ENCODE measurements at places on chromosomes 6 and 20.

DNA sequence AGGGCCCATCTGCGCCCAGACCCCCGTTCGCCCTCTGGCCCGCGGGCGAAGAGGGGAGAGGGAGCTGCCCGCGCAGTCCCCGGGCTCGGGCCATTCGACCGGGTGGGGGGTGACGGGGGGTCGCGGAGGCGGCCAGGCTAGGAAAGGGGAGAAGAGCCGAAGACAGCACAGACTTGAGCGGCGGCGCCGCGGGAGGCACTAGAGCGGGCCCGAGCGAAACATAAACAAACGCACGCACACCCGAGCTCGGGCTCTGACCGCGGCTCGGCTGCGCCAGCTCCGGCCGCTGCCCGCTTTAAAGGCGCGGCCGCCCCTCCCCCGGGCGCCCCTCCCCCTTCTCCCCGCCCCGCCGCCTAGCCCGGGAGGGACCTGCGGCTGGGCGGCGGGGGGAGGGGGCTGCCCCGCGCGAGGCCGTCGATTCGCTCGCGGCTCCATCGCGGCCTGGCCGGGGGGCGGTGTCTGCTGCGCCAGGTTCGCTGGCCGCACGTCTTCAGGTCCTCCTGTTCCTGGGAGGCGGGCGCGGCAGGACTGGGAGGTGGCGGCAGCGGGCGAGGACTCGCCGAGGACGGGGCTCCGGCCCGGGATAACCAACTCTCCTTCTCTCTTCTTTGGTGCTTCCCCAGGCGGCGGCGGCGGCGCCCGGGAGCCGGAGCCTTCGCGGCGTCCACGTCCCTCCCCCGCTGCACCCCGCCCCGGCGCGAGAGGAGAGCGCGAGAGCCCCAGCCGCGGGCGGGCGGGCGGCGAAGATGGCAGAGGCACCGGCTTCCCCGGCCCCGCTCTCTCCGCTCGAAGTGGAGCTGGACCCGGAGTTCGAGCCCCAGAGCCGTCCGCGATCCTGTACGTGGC, at the start of gene FOXO3:
TSS of gene FOXO3 (plus strand) at position 455 of the 846 bp plus-strand sequence. CDS start at position 747, 292 bp downstream.
- no peak for DNase-seq

GRCh38 chr6:23566418-23566817, 559.6 kb upstream of the NRSN1 start:
- no peak for DNase-seq

DNA sequence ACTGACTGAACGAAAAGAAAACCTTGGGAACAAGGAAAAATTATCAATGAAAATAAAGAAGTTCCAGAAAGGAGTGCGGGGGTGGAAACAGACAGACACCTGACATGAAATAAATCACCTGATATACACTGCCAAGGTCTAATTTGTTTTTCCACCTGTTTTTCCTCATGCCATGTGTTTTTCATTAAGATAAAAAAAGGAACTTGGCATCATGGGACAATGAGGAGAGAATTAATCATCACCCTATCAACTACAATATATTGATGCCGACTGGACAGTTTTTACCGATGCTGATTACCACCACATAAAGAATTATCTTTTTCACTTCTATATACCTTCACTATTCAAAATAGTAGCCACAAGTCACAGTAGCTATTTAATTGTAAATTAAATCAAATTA, 233.2 kb downstream of the ARHGAP18 start:
- DNase-seq, result no peak

DNA sequence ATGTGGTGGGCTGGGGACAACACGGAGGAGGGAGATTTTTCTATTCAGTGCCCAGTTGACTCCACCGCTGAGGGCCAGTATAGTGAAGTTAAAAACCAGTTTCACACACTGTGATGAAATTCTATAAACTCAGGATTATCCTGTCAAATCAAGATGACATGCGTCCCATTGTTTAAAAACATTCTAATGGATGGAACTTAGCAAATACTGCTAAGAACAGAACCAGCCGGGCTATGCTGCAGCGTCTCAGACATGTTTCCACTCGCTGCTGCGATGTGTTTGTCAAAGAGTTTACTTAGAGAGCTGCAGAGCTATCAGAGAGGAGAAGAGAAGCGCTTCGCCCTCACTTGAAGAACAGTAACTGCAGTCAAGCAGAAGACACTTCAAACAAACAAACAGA, 212.6 kb upstream of the FOXQ1 start:
- no peak for DNase-seq

GRCh38 chr6:68975816-68976215, 340.7 kb downstream of the ADGRB3 start:
- no peak for DNase-seq

DNA sequence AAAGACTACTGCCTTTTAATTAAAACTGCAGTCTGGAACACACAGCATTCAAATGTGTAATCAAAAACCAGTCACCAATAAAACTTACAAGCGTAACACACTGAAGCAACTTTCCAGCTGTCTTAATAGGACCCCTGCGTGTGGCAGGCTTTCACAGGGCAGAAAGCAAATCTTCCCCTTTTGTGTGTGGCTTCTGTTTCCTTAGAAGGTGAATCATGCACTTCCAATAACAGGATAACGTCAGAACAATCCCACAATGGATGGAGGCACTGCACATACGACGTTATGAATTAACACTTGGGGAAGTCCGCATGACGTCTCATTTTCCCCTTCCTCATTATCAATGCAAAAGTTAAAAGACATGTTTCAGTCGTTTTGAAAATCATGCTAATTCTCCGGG, 44.8 kb downstream of the INSM1 start:
- no peak for DNase-seq

- no peak for DNase-seq
These were observed 30.8 kb downstream of the LAMA5 start for GRCh38 chr20:62336329-62336728.

- DNase-seq, result no peak
These were observed 138.9 kb downstream of the NFATC2 start for GRCh38 chr20:51403466-51404220.

GRCh38 chr20:9492067-9492466, 22.3 kb upstream of the LAMP5 start:
- DNase-seq, result no peak

DNA sequence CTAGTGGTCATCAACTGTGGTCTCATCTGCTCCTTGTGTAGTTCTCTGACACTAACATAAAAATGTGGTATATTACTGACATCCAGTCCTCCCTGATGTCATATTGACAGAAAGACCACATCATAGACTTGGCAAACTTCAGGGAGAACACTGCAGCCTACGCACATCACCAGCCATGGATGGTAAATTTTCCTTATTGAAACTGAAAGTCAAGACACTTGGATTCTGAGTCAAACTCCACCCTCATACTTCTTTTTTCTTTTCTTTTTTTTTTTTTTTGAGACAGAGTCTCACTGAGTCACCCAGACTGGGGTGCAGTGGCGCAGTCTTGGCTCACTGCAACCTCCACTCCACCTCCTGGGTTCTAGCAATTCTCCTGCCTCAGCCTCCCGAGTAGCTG, 25.4 kb downstream of the NDRG3 start:
- DNase-seq, result no peak

DNA sequence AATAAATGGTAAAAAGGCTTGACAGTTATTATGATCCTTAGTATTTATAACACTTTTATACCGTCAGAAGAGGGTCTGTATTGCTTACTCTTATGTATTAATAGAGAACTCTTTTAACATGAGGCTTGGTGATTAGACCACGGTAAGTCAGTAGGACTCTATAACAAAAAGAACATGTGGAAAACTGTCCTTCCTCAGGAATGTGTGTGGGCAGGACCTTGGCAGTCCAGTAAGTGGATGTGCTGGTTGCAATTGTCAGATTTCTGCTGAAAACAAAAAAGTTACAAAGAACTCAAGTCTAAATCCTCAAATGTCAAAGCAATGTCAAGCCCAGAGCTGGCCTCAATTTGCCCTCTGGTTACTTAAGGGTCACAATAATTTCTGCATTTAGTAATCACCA, 81.1 kb downstream of the PLCG1 start:
- DNase-seq, result no peak

- DNase-seq, result no peak
These were observed 13.3 kb downstream of the SNX5 start for GRCh38 chr20:17955302-17955701.

GRCh38 chr6:100451577-100451976, 13.1 kb downstream of the SIM1 start:
- DNase-seq, result no peak

- no peak for DNase-seq
These were observed 350.5 kb downstream of the CDC5L start for GRCh38 chr6:44737829-44738528.

DNA sequence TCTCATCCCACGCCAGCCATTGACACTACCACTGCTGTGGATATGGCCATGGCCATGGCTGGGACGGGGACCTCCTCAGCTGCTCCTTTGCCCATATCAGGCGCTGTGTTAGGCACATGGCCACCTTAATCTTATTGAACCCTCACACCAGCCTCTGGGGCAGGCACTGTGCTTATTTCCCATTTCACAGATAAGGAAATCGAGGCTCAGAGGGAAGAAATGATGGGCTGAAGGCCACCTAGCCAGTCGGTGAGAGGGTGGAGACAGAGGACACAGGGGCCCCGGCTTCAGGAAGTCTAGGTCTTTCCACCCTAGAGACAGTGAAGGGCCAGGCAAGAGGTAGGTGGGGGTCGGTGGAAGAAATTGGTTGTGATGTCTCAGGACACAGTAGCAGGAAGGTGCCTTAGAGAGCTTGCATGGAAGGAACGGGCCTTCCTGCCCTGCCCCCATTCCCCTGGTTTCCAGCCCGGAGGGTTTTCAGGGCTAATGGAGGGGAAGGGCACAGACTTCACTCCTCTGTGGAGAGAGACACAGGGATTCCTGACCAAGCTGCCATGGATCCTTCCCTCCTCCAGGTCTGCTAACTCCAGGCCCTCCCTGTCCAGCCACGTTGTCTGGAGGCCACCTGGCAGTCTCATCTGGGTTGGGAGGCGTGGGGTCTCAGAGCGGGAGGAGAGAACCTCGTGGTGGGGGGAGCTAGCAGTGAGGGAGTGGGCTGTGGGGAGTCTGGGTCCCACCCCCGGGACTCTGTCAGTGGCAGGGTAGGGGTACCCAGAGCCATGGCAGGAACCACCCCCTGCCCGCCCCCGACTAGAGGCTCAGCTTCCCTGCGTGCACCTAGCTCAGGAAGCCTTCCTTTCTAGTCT, 120.4 kb downstream of the VEGFA start:
- no peak for DNase-seq

GRCh38 chr6:33590531-33591198, 10.6 kb upstream of the BAK1 start:
- no peak for DNase-seq

DNA sequence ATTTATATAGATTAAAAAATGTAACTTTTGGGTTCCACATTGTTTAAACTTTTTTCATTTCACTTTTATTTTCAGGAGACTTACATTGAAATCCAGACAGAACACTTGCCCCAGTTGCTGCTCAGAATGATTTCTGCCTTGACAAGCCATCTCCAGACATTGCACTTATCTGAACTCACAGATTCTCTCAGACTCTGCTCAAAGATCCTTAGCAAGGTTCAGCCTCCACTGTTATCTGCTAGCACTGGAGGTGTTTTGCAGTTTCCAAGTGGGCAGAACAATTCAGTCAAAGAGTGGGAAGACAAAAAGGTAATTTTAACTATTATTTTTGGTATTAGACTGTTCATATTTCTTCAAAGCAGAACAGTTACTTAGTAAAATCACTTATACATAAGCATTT, 58.0 kb downstream of the DOP1A start:
- DNase-seq, result no peak

GRCh38 chr6:155895641-155896040, 440.0 kb upstream of the NOX3 start:
- no peak for DNase-seq

- DNase-seq, result no peak
These were observed 61.1 kb upstream of the ZFP64 start for GRCh38 chr20:52252664-52253063.

DNA sequence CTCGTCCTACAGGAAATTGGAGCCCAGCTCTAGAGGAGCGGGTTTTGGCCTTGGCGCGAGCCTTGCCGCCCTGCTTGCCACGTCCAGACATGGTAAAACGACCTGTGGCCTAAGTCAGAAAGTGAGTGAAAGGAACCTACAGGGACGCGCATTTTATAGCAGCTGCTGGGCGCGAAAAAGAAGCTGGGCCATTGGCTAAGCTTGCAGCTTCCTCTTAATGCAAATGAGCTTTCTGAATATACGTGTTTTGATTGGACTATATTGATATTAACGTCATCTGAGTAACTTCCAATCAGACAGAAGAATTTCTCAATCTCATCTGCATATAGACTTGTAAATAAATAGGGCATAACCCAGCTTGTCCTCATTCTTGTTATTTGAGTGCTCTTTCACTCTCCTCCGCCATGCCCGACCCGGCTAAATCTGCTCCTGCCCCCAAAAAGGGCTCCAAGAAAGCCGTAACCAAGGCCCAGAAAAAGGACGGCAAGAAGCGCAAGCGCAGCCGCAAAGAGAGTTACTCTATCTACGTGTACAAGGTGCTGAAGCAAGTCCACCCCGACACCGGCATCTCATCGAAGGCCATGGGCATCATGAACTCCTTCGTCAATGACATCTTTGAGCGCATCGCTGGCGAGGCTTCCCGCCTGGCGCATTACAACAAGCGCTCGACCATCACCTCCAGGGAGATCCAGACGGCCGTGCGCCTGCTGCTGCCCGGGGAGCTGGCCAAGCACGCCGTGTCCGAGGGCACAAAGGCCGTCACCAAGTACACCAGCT, 18.9 kb downstream of the OR2B2 start:
- peak; percentile 70 for DNase-seq

DNA sequence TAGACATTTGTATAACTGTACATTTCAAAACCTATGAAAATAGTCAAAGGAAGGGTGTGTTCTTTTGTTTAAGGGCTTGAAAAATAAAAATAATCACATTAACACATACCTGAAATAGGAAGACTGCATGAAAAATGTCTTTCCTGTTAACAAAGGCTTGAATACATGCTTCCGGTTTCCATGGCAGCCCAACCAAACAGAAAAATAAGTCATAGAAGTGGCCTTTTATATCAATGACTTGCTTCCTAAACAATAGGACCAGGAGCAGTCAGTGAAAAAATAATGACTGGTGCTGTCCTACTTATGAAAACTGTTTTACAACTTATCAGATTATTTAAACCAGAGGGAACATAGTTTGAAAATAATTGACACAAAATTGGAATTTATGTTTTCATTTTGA, 412.6 kb upstream of the PLCB4 start:
- no peak for DNase-seq

GRCh38 chr20:50589548-50590347, 79.6 kb downstream of the PTPN1 start:
- no peak for DNase-seq

- DNase-seq, result no peak
These were observed 87.6 kb upstream of the FRMD1 start for GRCh38 chr6:168166627-168167026.

GRCh38 chr6:12064538-12065071, 52.5 kb downstream of the HIVEP1 start:
- DNase-seq, result no peak

DNA sequence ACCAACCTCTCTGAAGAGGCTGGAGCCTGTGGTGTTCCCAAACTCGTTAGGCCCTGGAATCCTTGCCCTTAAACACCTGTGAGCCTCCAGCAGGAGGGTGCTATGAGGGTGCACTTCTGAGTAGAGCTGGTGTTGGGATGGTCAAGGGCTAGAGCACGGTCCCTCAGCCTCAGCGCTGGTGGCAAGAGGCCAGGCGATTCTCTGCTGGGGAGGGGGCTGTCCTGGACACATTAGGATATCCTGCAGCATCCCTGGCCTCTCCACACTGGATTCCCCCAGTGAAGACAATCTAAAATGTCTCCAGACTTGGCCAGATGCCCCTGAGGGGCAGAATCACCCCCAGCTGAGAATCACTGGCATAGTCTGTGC, 157.8 kb downstream of the SYCP2 start:
- DNase-seq, result no peak

GRCh38 chr20:1945134-1945618, 48.7 kb downstream of the PDYN start:
- no peak for DNase-seq

All from activated CD8-positive, alpha-beta memory T cell treated with anti-CD3 and anti-CD28 coated beads for 1 hour (primary cell).